ENCODE measurements at places on chromosomes 5 and 9.
A peak's percentile ranks its signal among the peaks of the same experiment; 100 is the strongest.

GRCh38 chr5:55470282-55470681 lies 64.5 kb downstream of the PLPP1 start:
- H3K27me3 ChIP-seq, result no peaks in the 10 kb centered on the region
- no peak for DNase-seq
- no peaks in the 10 kb centered on the region for H3K4me1 ChIP-seq
- H3K4me3 ChIP-seq, result no peak overlapping the region
- H3K27ac ChIP-seq, result no peak overlapping the region

DNA sequence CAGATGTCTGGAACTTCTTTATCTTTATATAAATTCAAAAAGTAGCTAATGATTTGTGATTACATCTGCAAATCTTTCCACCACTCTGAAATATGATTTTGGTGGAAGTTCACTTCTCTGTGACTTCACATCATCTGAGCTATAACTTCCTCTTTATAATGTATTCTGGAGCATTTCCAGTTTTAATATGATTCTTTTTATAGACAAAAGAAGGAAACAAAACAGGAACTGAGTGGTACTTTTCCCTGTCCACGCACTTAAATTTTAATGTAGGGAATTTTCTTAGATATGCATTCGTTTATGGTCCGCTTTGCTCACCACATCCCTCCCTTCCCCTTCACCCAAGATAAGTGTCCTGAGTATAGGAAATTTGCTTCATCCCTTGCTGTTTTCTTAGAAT lies 333.5 kb downstream of the CHSY3 start:
- no peak overlapping the region for H3K27ac ChIP-seq
- H3K4me3 ChIP-seq, result no peak overlapping the region
- H3K27me3 ChIP-seq, result no peaks in the 10 kb centered on the region
- no peaks in the 10 kb centered on the region for H3K36me3 ChIP-seq
- no peaks in the 10 kb centered on the region for H3K4me1 ChIP-seq
- DNase-seq, result no peak

DNA sequence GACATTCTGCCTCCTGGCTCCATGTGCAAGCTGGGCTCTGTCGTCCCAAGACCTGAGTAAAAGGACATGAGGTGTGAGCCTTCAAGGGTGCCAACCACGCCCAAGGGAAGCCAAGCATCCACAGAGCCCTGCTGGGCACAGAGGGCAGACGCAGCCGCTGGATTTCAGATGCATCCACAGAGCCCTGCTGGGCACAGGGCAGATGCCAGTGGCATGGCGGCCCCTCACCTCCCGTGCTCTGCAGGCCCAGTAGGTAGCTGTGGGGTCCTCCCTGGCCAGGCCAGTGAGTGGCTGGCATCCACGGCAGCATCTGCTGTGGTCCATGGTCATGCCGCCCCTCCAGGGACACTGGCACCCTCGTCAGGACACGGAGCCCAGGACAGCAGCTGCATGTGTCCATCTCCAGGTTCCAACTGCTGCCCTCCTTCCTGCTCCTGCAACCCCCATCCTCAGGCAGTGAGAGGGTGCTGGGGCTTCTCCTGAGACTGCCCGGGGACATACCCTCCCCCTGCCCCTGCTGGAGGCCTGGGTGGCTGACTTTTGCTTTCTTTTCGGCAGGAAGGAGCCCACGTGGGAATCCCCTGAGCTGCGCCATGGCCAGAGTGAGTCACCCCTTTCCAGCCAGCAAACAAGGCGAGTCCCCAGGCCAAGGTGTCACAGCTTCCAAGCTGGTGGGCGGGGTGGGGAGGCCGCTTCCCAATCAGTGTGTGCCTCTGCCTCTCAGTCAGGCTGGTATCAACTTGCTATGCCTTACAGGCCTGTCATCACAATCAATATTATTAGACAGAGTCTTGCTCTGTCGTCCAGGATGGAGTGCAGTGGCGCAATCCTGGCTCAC lies 4.0 kb upstream of the TRAF2 start:
- H3K36me3 ChIP-seq, result no peaks in the 10 kb centered on the region
- peak overlapping the region; percentile 64 for H3K27ac ChIP-seq
- peak overlapping the region; percentile 64 for H3K4me3 ChIP-seq
- H3K4me1 ChIP-seq, result peaks cover 4% of the 10 kb centered on the region
- DNase-seq, result no peak
- no peaks in the 10 kb centered on the region for H3K27me3 ChIP-seq

DNA sequence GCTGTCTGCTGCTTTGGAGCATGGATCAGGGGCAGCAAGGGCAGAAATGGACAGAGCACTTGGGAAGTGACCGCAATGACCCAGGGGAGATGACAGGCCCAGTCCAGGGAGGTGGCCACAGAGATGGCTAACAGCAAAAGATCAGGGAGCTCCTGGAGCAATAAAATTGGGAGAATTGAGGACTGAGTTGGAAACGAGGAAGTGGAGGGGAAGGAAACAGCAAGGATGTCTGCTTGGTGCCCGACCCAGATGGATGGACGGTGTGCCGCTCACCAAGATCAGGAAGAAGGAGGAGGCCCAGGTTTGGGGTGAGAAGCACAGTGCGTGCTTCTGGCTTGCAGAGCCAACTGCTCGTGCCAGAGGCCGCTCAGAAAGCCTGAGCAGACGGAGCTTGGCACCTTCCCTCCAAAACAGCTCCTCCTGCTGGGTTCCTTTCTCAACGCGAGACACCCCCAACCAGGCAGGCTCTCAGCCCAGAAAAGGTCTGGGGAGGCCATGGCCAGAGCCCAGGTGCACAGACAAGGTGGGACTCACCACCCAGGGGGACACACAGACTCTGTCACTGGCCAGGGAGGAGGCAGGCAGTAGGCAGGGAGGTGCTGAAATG lies 1.7 kb upstream of the SLC34A1 start:
- DNase-seq, result no peak
- no peaks in the 10 kb centered on the region for H3K36me3 ChIP-seq
- no peaks in the 10 kb centered on the region for H3K27me3 ChIP-seq
- no peak overlapping the region for H3K27ac ChIP-seq
- H3K4me1 ChIP-seq, result peaks cover 5% of the 10 kb centered on the region

DNA sequence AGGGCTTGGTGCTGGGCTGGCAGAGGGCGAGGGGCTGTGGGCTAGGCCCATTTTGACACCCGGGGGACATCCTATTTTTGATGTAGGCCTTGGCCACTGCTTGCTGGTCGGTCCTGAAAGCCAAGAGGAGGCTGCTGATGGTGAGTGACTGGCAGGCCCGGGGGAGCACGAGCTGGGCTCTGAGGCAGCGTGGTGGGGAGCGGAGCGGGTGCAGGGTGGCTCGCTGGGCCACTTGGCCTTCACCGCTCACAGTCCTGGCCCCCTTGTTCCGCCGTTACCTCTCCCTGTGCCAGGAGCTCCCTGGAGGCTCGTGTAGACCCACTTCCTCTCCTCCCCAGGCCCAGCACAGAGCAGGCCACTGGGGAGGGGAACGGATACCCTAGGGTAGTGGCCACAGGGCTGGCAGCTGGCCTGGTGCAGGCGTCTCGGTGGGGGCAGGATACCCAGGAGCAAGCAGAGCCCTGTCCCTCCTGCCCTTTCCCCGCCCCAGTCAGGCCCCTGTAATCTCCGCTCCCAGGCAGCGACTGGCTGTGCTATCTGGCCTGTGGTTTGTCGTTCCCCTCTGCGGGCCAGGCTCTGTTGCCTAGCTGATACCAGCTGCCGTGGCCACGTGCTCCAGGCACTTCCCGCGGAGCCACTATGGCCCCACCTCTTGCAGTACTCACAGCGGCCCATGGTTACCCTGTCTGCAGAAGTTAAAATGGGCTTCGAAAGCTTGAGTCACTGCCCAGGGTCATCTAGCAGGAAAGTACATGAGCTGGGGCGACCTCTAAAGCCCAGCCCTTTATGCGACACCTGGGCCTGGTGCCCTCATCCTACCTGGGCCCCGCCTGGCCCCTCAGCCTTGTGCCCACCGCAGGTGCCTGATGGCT lies 11.7 kb upstream of the DOLPP1 start:
- H3K36me3 ChIP-seq, result peaks cover 5% of the 10 kb centered on the region
- no peak overlapping the region for H3K27ac ChIP-seq
- no peak overlapping the region for H3K4me3 ChIP-seq

GRCh38 chr5:82620957-82621600 lies 342.9 kb upstream of the RPS23 start:
- DNase-seq, result no peak
- H3K27me3 ChIP-seq, result no peaks in the 10 kb centered on the region
- no peak overlapping the region for H3K4me3 ChIP-seq
- H3K36me3 ChIP-seq, result no peaks in the 10 kb centered on the region

DNA sequence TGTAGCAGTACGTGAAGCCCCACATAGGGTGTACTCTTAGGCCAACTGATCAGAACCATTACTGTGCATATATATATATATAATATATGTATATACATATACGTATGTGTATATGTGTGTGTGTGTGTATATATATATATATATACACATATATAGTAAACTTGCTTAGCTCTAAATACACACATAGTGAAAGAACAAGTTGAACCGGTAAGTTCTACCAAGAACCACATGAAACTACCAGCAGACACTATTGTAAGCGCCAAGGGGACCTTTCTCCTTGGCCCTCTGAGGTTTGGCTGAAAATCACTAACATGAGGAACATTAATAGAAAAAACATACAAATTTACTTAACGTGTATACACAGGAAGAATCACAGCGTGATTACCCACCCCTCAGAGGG lies 1.8 kb upstream of the TARS1 start:
- H3K4me3 ChIP-seq, result peak overlapping the region; percentile 50
- H3K27ac ChIP-seq, result no peak overlapping the region
- peaks cover 3% of the 10 kb centered on the region for H3K36me3 ChIP-seq
- H3K27me3 ChIP-seq, result no peaks in the 10 kb centered on the region

DNA sequence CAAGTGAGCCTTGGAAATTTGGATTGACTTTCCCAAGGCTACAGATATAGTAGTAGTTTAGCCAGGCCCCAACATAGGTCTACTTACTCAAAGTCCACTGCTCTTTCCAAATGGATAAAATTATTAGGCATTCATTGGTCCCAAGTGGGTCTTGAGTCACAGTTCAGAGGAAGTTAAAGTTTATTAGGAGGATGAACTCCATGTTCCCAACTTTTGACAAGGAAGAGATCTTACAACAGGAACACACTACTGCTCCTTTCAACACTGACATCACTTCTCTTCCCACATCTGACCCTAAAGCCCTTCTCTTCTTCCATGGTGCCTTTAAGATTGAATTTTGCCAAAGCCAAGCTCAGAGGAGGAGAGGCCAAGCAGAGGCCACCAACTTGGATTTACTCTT lies 234.5 kb upstream of the TRIM32 start:
- H3K27ac ChIP-seq, result no peak overlapping the region
- no peak for DNase-seq
- H3K27me3 ChIP-seq, result no peaks in the 10 kb centered on the region
- H3K36me3 ChIP-seq, result peaks cover 17% of the 10 kb centered on the region
- peaks cover 9% of the 10 kb centered on the region for H3K4me1 ChIP-seq

DNA sequence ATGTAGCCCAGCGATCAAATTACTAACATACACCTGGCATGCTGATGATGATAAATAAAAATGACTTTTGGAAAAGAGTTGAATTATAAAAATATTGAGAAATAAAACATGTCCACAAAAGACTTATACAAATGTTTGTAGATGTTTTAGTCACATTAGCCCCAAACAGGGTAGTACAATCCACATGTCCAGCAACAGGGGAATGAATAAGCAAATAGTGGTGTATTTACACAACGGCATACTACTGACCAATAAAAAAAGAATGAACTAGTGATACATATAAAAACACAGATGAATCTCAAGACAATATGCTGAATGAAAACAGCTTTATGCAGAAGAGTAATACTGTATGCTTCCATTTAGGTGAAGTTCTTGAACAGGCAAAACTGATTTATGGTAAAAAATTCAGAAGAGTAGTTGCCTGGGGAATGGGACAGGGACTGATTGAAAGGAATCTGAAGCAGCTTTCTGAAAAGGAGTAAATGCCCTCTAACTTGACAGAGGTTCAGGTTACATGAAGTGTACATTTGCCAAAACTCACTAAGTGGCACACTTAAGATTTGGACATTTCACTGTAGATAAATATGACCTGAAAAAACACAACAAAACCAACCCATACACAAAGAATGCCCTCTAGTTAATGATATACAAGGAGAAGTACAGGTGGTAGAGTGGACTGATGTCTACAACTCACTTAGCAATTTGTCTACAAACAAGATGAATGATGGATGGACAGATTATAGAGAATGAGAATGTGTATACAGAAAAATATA lies 35.4 kb downstream of the ACTL7A start:
- no peak overlapping the region for H3K27ac ChIP-seq
- peaks cover 47% of the 10 kb centered on the region for H3K36me3 ChIP-seq
- no peak for DNase-seq
- H3K27me3 ChIP-seq, result no peaks in the 10 kb centered on the region
- H3K4me3 ChIP-seq, result no peak overlapping the region

- no peak overlapping the region for H3K4me3 ChIP-seq
- no peaks in the 10 kb centered on the region for H3K36me3 ChIP-seq
- H3K4me1 ChIP-seq, result no peaks in the 10 kb centered on the region
- DNase-seq, result no peak
- H3K27me3 ChIP-seq, result peaks cover 2% of the 10 kb centered on the region
- no peak overlapping the region for H3K27ac ChIP-seq
These were observed 20.4 kb downstream of the FOXI1 start for GRCh38 chr5:170126061-170126460.

- no peaks in the 10 kb centered on the region for H3K36me3 ChIP-seq
- DNase-seq, result no peak
- no peak overlapping the region for H3K4me3 ChIP-seq
- peaks cover 3% of the 10 kb centered on the region for H3K27me3 ChIP-seq
These were observed 32.4 kb upstream of the CRHBP start for GRCh38 chr5:76920491-76920890.

DNA sequence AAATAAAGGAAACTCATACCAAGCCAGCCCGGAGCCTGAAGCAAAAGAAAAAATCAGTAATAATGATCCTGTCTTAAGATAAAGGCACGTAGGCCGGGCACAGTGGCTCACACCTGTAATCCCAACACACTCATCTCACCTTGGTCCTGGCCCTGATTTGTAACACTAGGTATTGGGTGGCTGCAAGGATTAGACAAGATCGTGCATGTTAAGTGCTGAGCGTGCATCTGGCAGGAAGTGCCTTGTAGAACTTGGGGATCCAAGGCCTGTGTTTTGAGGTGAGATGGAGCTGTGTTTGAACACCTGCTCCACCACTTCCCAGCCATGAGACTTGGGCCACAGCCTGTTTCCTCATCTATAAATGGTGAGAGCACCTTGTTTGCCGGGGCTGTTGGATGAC lies 41.5 kb downstream of the SPRY4 start:
- peaks cover 52% of the 10 kb centered on the region for H3K4me1 ChIP-seq
- no peaks in the 10 kb centered on the region for H3K36me3 ChIP-seq
- no peak overlapping the region for H3K4me3 ChIP-seq

All from type B pancreatic cell (in vitro differentiated cells).